ENCODE measurements at places on chromosomes 2 and 18.
A peak's percentile ranks its signal among the peaks of the same experiment; 100 is the strongest.

- no peak for DNase-seq
These were observed 262.1 kb downstream of the PRKCE start for GRCh38 chr2:45913539-45913938.

GRCh38 chr18:63725682-63726480 lies 23.1 kb downstream of the SERPINB11 start:
- no peak for DNase-seq

- DNase-seq: no peak
These were observed 561.9 kb upstream of the ID2 start for GRCh38 chr2:8119782-8120505.

DNA sequence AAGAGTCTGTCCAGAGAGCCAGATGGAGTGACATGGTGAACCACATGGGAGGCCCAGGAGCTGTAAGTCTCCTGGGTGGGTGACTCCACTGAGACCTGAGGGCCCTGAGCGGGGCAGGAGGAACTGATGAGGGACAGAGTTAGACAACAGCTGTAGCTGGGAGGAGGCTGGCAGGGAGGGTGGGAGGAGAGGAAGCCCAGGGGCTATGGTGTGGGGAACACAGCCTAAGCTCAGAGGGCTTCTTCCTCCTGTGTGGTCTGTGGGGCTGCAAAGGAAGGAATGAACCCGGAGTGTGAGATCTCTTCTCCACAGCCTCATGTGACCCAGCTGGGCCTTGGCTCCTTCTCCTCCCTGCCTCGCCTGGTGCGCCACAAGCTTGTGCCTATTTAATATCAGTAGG lies 395.6 kb upstream of the HS6ST1 start:
- no peak for DNase-seq

- no peak for DNase-seq
These were observed 267.6 kb downstream of the SRBD1 start for GRCh38 chr2:45343251-45344017.

DNA sequence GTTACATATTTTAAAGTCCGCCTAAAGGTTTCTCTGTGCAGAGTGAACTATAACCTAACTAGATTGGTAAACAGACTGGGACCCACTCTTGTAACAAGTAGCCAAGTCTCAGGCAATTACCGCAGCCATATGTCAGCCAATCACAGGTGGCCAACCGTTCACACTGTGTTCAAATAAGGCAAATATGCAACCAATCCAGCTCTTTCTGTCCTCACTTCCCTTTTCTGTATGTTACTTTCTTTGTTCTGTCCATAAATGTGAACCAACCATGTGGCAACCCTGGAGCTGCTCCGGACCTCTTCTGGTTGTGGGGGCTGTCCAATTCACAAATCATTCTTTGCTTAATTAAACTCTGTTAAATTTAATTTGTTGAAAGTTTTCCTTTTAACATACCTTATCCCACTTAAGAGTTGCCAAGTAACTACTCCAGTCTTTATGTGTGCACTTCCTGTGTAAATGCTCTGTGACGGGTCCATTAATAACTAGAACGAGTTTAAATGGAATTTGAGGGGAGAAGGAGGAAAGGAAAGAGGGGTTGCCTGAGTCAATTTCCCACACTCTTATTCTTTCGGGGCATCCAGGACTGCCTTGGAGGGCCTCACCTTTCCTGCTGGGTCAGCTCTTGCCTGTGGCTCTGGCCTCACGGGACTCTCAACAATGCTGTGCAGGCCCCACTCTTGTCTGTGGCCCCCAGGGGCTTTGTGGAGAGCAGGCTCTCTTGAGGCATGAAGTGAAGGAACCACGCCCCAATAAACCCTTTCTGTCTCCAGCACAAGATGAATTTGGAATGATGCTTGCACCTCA lies 6.6 kb upstream of the RPL37A start:
- no peak for DNase-seq

DNA sequence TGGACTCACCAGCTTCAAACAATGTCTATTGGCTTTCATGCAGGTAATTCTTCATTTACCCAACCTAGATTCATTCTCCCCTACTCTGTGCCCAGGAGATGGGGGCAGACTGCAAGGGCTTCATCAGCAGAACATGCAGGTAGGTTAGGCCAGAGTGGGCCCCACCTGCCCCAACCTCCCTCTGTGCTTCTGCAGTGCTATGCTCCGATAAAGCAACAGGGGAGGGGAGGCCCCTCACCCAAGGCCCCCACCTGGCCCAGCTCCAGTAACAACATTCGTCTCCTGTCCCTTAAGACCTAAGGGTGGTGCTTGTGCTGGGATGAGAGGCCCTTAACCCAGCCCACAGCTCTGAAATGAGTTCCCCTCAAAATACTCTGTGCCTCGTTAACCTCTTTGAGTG lies 16.7 kb upstream of the GYPC start:
- no peak for DNase-seq

GRCh38 chr2:47091118-47091517 lies 64.0 kb downstream of the STPG4 start:
- no peak for DNase-seq

DNA sequence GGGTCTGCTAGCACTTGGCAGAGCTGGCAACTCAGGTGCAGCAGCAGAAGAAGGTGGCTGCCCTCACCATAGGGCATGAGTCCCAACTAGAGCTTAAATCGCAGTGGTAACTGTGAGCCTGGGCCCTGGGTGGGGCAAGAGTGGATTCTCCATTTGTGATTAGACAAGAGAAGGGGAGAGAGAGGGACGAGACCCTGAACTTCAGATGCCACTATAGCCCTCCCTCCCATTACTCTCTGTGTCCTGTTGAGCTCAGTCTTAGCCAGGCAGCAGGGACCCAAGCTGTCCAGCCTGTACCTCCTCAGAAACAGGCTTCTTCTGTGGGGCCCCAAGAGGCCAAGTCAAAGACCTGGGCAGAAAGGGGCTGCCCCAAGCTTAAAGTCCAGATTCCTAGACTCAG lies 69.7 kb upstream of the B3GNT7 start:
- no peak for DNase-seq

DNA sequence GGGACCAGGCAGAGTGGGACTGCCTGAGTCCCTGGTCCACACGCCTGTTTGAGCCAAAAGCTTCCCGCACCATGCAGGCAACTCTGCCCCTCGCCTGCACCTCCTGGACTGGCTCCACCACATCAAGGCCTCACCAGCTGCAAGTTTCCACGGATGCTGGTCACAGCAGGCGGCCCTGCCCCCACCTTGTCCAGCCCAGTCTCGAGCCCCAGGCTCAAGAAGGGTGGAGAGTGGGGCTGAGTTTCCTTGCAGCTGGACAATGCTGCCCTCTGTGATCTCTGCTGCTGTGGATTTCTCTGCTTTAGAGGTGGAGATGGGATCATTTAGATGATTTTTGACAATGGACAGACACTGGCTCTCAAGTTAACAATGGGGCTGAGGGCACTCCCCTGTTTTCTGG lies 74.9 kb downstream of the MTCL1 start:
- no peak for DNase-seq

GRCh38 chr2:177169810-177170514 lies 42.6 kb upstream of the HNRNPA3 start:
- no peak for DNase-seq

DNA sequence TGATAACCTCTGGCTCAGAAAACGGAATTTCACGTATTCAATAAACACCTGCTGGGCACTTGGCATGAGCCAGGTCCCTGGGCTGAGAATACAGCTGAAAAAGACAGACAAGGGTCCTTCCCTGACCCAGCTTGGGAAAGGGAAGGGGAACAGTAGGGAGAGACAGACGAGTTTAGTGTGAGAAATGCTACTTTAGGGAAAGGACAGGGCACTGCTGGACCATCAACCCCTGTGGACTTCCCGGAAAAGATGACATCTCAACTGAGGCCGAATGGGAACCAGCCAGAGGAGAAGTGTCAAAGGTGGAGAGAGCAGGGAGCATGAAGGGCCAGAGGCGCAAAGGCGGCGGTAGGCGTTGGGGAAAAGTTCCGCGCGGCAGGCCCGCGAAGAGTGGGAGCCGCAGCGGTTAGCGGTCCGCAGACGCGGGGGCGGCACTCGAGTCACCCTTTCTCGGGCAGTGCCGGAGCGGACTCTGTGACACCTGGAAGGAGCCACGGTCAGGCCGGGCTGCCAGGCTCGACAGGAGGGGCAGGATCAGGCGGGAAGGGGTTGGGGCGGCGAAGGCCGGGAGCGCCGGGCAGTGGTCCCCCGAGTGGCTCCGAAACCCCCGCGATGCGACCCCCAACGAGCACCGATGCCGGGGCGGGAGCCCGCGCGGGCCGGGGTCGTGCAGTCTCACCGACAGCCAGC lies 519 bp downstream of the TEX261 start:
- DNase-seq: peak; percentile 4

Data from CD4-positive, alpha-beta T cell treated with Interleukin-1 beta for 1 hour (primary cell).